ENCODE measurements at places on chromosomes 7 and 10.

- no peak for DNase-seq
- no peaks in the 10 kb centered on the region for H3K27me3 ChIP-seq
- H3K4me1 ChIP-seq: no peaks in the 10 kb centered on the region
- no peak overlapping the region for H3K27ac ChIP-seq
Measured at GRCh38 chr10:104242545-104242944, 10.4 kb upstream of the CFAP43 start.

DNA sequence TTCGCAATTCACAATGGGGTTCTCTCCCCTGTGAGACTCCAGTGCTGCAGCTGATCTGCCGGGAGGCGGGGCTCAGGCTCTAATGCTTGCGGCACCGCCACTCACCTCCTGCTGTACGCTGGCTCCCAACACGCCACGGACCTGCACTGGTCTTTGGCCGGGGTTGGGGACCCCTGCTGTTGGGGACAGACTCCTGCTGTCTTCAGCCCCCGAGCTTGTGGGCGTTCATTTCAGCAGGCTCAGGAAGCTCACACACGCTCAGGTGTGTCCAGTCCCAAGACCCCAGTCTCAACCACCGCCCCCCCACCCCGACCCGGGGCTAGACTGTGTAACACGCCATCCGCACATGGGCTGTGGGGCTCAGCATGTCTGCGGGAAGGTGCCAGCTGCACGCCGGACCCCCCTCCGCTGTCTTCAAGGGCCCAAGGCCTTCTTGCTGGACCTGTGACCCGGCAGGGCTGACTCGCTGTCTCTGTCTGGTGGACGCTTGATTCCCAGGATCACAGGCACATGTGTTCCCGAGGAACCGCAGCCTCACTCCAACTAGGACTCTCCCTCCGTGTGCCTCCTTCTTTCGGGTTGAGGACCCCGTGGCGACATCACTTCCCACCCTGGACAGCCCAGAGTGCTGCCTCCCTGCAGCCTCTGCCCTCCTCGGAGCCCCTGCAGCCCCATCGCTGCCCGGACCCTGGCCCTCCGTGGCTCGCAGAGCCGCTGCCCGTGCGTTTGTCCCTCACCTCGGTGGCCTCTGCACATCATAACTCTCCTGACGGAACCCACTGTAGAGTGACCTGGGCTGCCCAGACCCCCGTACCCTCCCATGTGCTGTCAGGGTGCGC lies 106.4 kb downstream of the DNAJB6 start:
- no peaks in the 10 kb centered on the region for H3K4me1 ChIP-seq
- H3K36me3 ChIP-seq: no peaks in the 10 kb centered on the region
- H3K4me3 ChIP-seq: no peak overlapping the region
- no peak for DNase-seq

DNA sequence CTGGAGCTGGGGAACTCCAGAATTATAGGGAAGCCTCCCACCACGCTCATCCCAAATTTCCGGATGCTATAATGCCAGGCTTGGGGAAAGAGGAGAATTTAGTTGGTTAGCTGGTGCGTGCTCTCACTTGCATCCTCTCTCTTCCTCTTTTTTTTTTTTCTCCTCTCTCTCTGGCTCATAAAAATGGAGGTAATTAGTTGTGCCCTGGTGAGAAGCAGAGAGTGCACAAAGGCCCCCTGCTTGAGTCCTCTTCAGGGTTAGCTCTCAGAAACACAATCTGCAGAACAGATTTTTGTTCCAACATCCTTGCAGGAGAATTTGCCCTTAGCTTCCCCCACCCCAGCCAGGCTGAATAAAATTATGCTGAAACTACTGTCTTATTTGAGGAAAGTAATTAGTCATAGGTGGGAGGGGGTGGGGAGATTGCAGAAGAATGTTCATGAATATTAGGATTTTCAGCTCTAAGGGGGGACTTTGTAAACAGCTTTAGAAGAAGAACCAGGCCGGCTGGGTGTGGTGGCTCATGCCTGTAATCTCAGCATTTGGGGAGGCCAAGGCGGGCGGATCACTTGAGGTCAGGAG lies 7.6 kb downstream of the SERPINE1 start:
- H3K36me3 ChIP-seq: peaks cover 75% of the 10 kb centered on the region
- H3K27ac ChIP-seq: peak overlapping the region; percentile 14
- no peaks in the 10 kb centered on the region for H3K27me3 ChIP-seq
- DNase-seq: no peak

- H3K27ac ChIP-seq: no peak overlapping the region
- H3K27me3 ChIP-seq: no peaks in the 10 kb centered on the region
- H3K4me1 ChIP-seq: no peaks in the 10 kb centered on the region
- H3K4me3 ChIP-seq: no peak overlapping the region
- no peaks in the 10 kb centered on the region for H3K36me3 ChIP-seq
- DNase-seq: no peak
Measured at GRCh38 chr10:84626397-84627087, 298.2 kb downstream of the CCSER2 start.

- no peak overlapping the region for H3K4me3 ChIP-seq
- H3K27me3 ChIP-seq: no peaks in the 10 kb centered on the region
- H3K4me1 ChIP-seq: no peaks in the 10 kb centered on the region
- peaks cover 4% of the 10 kb centered on the region for H3K36me3 ChIP-seq
- DNase-seq: no peak
Measured at GRCh38 chr10:72503241-72503640, 122.6 kb downstream of the MICU1 start.

Data from ascending aorta (tissue), 2 donors.